Stimulated activated CD8-positive, alpha-beta memory T cell treated with anti-CD3 and anti-CD28 coated beads, Interleukin-4, amount 100 ng/mL, for 4 hours (primary cell): ENCODE measurements at places on chromosomes 1 and 21.

DNA sequence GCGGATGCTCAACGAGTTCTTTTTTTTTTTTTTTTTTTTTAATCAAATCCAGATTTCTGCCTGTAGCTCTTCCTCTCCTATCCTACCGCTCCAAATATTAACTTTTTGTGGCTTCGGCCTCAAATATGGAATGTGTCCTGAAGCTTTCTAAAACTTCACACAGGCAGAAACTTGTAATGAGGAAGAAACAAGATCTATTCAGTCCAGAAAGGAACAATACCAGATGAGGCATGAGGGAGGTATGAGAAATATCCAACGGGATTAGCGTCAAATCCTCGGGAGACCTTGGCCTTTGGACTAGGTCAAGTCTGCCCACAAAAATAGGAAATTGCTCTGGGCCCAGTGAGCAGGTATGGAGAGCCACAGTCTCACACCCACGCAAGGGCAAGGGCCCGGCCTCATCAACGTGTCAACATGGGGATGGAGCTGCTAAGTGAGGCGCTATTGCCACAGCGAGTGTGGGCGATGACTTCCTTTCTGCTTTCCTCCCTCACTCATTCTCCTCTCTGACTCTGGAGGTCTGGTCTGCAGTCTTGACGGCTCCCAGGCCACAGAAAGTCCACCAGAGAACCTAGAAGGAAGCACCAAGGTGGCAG is 66.6 kb downstream of the BCAR3 start:
- DNase-seq = no peak

DNA sequence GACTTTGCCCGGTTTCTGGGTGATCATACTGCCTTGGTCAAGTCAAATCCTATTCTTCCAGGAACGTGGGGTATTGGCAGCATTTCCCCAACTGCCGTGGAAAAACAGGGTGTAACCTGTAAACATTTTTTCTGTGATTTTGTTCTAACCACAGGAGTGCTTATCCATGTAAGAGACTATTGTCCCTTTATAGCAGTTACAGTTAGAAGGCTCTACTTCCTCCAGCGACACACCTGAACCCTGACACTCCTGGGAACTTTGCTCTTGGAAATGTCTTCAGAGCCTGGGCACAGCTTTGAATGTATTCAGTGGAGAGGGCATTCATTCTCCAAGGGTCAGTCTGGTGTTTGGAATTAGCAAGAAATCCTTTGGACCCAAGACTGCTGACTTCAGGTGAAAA is 26.4 kb upstream of the ARHGEF10L start:
- no peak for DNase-seq

DNA sequence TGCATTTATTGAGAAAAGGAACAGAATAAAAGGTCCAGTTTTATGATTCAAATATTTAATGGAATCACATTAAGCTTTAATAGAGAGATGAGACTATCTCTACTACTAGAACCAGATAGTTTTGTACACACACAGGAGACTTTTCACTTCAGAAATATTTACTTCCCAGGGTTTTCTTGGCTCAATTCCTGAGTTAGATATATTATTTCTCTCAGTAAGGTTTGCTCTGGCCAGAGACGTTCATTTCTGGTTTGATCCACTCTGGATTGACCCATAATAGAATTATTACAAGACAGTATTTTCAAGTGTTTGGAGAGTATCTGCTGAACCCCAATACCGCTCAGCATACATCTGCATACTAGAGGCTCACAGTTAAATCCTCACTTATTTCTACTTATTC is 1.3 kb upstream of the RCOR3 start:
- DNase-seq = no peak

DNA sequence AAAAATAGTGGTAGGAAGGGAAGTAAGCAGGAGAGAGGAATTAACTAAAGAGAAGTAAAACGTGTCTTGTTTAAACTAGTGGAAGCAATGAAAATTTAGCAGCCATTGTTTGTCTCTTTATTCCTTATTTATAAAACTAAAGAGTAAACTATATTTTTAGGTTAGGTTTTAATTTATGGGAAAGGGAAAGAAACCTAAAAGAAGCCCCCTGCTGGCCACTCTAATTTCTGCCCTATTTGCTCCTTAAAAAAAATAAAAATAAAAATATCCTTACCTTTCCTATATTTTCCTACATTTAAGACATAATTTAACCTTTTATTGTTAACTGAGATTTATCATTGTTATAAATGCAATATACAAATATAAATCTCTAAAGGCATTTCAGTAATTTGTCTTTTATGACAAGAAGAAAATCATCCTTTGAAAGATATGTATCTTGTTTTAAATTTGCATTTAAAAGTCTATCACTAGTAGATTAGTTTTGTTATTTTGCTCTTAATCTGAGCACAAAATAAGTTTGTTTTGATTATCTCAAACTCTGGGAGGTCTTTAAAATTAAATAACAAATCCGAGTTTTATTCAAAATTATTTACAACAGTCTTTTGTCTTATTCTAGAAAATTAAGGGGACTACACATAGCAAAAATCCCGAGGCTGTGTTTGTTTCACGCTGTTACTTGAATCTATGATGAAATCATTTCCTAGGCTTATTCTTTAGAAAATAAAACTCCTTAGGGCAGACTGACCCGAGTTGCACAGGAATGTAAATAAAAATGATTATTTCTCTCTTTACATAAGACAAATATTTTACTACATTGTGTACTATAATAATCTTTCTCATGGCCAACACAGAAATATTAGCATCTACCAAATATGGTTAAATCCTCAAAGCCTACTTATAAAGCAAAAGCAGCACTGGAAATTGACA is 201.7 kb downstream of the NRIP1 start:
- DNase-seq = no peak

- DNase-seq = no peak
These were observed 385.6 kb upstream of the ST6GALNAC5 start for GRCh38 chr1:76481672-76482071.

GRCh38 chr21:42580793-42581321 is 67.2 kb downstream of the SLC37A1 start:
- no peak for DNase-seq

DNA sequence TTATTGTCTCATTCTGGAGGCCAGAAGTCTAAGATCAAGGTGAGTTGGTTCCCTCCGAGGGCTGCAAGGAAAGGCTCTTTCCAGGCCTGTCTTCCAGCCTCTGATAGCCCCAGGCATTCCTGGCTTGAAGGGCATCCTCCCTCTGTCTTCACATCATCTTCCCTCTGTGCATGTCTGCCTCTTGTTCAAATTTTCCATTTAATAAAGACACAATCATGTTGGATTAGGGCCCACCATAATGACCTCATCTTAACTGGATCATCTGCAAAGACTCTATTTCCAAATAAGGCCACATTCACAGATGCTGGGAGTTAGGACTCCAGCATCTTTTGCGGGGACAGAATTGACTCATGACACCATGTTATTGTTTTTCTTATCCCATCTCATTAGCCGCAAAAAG is 24.5 kb downstream of the HUNK start:
- DNase-seq = no peak

DNA sequence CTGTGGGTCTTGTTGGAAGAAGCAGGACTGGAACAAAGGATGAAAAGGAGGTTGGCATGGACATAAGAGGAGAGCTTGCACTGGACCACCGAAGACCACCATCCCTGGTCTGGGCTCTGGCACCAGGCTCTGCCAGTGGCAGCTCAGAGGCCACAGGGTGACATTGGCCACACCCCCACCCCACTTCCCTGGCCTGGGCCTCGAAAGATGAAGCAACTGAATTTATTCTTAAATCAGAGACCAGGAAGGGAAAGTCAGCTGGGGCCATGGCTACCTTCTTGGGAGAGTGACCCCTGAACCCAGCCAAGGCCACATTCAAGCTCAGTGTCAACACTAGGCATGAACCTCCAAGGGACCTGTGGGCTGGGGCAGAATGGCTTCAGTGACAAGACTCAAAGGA is 4.0 kb downstream of the KLHDC7A start:
- DNase-seq = no peak

DNA sequence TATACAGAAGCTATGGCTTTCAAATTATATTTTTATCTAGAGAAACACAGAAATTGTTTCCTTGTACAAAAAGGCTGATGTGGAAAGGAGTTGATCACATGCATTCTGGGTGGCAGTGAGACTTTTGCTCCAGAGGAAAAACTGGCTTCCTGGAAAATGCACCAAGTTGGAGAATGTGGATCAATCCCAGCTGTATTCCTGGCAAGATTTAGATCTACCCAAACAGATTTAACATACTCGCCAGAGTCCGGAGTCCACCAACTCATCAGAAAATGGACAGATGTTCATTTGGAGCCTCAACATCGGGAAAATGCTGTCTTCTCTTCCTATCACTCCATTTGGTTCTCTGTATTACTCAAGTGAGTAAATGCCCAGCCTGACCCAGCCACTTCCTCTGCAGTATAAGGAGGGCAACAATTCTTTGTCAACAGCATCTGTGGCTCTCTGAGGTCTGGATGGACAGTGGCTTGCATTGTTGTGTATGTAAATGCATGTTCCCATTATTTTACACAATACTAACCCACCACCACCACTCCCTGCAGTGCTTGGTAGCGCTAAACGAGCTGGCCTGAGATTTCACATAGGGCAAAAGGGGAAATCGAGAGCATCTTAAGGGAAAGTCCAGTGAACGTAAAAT is 226.2 kb upstream of the IRF2BP2 start:
- DNase-seq = no peak

- no peak for DNase-seq
These were observed 70.0 kb upstream of the ZNF281 start for GRCh38 chr1:200479816-200480215.

DNA sequence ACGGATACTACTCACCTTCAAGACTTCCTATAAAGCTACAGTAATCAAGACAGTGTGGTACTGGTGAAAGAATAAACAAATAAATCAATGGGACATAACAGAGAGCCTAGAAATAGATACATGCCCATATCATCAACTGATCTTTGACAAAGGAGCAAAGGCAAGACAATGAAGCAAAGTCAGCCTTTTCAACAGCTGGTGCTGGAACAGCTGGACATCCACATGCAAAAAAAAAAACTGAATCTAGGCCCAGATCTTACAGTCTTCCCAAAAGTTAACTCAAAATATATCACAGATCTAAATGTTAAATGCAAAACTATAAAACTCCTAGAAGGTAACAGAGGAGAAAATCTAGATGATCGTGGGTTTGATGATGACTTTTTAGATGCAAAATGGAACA is 170.3 kb downstream of the MIS18A start:
- DNase-seq = no peak

- DNase-seq = no peak
These were observed 126.0 kb upstream of the IPO9 start for GRCh38 chr1:201702936-201703335.

GRCh38 chr1:20080441-20081352 is 10.7 kb downstream of the PLA2G5 start:
- DNase-seq = no peak

GRCh38 chr1:152533327-152533938 is 19.2 kb downstream of the CRCT1 start:
- DNase-seq = no peak

- no peak for DNase-seq
These were observed 716.2 kb upstream of the ZP4 start for GRCh38 chr1:238606896-238607295.

DNA sequence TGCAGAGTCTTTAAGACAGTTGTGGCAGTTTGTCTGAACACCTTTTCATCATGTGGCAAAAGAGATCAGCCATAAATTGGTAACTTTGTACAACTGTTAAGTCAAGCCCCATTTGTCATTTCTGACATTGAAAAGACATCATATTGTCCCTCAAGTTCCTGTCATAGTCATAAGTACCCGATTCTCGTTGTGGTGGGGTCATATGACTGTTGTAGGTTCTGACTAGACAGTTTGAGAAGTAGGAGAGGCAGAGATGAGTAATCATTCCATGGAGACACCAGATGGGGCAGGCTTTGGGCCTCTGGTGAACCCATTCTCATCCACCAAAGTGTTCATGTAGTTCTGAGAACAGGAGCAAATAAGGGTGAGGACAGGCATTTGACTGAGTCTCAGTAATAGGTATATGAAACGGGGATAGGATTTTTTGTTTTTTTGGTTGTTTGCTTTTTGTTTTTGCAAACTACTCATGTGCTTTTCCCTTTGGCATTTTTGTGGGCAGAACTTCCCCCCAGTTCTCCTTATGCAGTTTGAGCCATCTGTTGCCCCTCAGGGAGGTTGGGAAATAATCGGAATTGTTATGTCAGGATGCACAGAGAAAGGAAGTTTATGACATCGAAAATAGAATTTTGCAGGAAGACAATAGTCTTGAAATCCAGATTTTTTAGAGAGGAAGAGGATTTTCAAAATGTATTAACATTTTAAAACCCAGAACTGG is 86.9 kb upstream of the KCNE2 start:
- DNase-seq = no peak

- DNase-seq = no peak
These were observed 6.5 kb downstream of the EPS15 start for GRCh38 chr1:51512606-51513005.

- DNase-seq = no peak
These were observed 40.9 kb downstream of the NEGR1 start for GRCh38 chr1:72241397-72241796.

DNA sequence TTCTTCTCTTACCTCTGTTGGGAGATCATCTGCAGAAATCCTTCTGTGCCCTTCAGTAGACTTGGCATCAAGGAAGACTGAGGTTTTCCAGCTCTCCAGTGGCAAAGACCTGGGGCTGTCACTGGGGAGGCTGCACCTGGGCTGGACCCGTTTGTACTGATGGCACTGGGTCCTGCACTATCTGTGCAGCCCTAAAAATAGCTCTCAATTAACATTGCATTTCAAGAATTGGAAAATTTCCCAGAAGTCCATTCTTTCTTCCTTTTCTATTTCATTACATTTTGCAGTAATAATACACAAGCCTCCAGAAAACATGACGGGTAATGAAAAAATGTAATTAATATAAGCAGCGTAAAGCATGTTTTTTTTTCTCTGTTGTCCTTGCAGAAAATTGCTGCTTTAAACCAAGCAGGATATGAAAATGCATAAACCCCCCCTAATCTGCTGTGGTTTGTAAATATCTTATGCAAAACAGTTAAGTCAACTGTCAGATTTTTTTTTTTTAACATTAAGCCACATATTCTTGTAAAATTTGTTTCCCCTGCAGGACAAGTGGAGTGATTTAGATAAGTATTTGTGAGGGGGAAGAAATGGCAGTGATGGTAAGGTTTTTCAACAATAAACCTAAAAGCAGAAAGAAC is 64.9 kb downstream of the LMO4 start:
- no peak for DNase-seq

- no peak for DNase-seq
These were observed 3.5 kb downstream of the KLHL12 start for GRCh38 chr1:202923533-202923932.
